ENCODE measurements at places on chromosomes 16 and 17.

- peak; percentile 63 for DNase-seq
These were observed 13.7 kb downstream of the PITPNC1 start for GRCh38 chr17:67390646-67391361.

DNA sequence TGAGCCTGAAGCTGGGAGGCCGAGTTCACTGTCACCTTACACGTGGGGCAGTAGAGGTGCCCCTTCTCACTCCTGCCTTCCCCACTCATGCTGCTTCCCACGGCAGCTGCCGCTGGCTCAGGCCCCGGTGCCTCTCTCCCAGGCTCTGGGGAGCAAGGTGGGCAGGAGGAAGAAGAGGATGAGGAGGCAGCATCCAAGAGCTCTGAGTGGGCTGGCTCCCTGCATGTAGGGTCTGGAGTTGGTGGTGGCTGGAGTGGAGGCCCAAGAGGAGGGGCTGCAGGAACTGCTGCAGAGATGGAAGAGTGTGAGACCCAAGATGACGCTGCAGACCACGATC, 8.9 kb downstream of the NKIRAS2 start:
- DNase-seq: no peak

- no peak for DNase-seq
These were observed 883.3 kb downstream of the CDH11 start for GRCh38 chr16:64238571-64238970.

DNA sequence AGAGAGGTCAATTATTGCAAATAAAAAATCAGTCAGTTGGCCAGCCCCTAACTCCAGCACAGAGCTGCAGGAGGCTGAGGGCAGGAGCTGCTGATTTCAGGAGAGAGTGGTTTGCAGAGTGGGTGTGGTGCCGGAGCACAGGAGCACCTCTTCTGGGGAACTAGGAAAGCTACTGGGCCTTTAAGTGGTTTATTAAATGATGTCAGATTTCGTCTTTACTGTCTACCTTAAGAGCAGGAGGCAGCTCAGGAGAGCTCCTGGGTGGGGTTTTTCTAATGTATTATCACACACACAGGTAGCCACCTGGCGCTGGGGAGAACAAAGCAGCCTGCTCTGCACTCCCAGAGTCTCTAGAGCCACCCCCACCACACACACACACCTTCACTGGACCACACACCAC, 11.5 kb upstream of the HAS3 start:
- no peak for DNase-seq

- no peak for DNase-seq
These were observed 205.6 kb downstream of the XYLT1 start for GRCh38 chr16:17265154-17265553.

DNA sequence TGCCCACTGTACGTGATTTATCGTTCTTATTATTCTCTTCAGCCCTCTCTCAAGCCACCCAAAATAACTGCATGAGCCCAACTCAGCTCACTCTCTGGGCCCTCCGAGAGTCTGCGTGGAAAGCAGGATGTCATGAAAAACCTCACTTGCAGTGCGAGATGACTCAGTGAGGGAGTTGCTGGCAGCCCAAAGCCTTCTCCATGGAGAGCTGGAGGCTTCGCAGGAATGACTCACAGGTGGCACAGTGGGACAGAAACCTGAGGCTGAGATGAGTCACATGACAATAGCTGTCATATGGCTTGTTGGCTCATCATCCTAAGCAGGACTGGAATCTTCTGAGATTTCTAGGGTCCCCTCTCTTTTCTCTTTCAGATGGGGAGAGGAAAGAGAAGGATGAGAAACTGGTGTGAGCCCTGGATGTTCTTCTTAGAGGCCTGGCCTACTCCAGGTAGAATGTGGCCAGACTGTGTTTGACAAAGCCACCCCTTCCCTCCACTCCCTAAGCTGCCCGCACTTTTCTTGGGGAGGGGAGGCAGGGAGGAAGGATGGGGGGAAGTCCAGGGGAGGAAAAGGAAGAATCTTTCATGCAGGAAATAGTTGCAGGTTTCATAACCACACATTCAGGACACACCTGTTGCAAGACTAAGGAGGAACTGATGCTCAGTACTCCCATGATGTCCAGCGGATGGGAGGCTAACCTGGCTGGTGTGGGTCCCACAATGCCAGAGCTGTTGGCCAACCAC, 160.6 kb upstream of the RPL38 start:
- DNase-seq: no peak
